ENCODE measurements at places on chromosomes 7 and 10.

GRCh38 chr7:44330331-44330730, 4.9 kb upstream of the CAMK2B start:
- no peak for DNase-seq

GRCh38 chr7:30201921-30202320, 67.1 kb downstream of the MTURN start:
- DNase-seq = no peak

GRCh38 chr10:78211561-78212051, 177.9 kb downstream of the RPS24 start:
- no peak for DNase-seq

- DNase-seq = no peak
Observed at GRCh38 chr7:77425101-77426051, 9.2 kb upstream of the GSAP start.

- no peak for DNase-seq
Observed at GRCh38 chr7:94698275-94698674, 42.3 kb upstream of the SGCE start.

DNA sequence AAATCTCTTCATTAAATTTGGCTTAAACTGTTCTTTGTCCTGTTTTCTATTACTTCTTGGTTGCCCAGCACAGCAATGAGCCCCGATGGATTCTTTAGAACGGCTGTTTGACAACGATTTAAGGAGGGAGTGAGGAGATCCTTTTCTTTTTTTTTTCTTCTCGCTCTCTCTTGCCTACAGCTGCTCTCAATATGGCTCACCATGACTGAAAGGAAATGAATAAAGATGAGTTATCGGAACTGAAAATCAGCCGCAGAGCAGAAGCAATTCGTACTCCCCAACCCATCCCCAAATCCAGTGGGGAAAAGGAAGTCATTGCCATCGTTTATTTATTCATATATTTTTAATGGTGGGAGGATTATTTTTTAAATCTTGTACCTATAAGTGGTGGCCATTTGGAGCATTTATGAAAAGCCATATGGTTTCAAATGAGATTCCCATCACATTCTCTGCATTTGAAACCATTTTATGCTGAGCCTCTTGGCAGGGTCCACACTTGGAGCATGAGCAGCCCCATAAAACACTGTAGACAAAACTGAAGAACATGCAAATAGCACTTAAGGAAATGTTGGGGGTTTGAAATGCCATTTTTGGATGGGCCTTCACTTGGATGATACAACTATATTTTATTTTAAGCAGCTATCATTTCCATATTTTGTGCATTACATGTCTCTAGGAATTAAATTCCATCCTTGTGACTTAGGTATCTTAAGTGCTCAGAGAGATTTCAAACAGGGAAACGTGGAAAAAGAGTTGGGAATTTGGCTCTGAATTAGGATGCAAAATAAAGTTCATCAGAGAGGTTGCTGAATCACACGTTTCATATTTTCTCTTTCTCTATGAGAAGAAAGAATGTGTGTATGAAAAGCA, 107.7 kb upstream of the FZD1 start:
- no peak for DNase-seq

GRCh38 chr10:43921881-43922280, 273.2 kb upstream of the ZNF32 start:
- DNase-seq = no peak

DNA sequence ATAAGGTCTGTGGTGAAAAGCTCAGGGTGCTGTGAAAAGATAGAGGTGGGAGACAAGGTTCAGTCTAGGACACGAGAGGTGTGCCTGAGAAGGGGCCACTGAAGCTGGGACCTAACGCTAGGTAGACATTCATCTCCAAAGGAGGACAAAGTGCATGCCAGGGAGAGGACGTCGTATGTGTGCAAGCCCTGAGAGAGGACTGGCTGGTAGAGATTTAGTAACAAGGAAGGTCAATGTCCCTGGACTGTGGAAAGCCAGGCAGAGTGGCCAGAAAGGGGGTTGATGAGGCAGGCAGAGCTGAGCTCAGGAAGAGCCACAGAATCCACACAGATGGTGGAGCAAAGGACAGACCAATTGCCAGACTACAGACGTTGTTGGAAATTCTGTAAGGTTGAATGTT, 817.6 kb downstream of the CCSER2 start:
- DNase-seq = no peak

GRCh38 chr7:7911369-7912123, 57.0 kb upstream of the GLCCI1 start:
- no peak for DNase-seq

DNA sequence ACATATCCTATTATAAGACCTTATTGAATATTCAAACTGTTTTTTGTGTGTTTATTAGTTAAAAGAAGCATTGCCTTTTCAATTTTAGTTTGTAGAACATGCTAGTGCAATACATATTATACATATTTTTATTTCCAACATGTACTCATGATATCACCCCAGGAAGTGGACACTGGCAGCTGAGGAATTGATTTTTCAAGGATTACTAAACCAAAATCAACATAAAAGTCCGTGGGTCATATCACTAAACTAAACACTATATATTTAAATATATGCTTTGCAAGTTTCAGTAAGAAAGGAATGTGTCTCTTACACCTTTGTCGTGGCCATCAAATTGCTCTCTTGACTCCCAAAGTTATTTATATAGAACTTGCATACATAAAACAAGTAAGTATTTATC, 185.2 kb downstream of the AGMO start:
- DNase-seq = no peak

GRCh38 chr10:126732868-126733267, 62.4 kb upstream of the C10orf90 start:
- no peak for DNase-seq

DNA sequence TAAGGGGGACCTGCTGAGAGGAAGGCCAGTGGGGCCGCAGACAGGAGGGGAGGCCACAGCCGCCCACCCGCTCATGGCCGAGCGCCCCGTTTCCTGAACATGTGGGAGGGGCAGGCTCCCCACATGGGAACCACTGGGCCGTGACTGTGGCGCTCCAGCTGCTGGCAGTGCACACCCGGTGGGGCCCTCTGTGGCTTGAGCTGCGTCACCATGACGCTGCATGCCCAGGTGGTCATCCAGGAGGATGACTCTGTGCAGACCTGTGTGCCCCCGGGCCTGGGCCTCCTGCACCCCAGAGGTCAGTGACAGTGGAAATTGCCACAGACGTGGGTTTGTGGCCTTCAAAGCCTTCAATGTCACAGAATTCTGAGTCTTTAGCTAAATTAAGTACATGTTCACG, 85.1 kb downstream of the MGMT start:
- DNase-seq = no peak

- no peak for DNase-seq
Observed at GRCh38 chr7:66119245-66119850, 4.7 kb downstream of the CRCP start.

GRCh38 chr7:27168265-27168947, 3.1 kb upstream of the HOXA9 start:
- no peak for DNase-seq

DNA sequence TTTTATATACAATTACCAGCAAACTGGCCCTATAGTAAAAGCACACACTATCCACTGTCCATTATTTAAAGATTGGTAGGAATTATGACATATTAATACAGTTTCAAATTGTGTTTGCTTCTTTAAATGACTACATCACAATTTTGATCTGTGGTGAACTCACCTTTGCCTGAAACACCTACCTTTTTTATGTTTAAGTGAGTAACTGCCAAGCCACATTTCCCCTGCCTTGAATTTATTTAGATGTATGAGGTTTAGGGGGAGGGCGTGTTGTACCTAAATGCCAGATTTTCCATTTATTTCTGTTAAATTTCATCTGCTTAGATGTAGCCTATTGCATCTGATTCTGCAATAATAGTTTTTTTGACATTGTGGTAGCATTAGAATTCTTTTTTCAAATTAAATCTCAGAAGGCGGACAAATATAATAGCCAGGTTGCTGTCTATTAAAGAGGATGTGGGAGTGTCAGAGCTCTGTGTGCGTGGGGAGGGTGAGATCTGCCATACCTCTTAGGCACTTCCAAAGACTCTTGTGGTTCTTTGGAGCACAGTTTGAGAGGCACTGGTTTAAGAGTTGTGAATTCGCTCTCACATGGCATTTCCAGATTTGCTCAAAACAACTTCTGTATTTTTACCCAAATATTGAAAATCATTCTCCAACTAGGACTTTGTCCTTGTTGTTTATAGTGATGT, 13.8 kb downstream of the PIK3CG start:
- DNase-seq = no peak

- DNase-seq = no peak
Observed at GRCh38 chr7:27148031-27148755, 619 bp upstream of the HOXA6 start.

- DNase-seq = no peak
Observed at GRCh38 chr7:157293413-157293788, 43.4 kb upstream of the DNAJB6 start.

DNA sequence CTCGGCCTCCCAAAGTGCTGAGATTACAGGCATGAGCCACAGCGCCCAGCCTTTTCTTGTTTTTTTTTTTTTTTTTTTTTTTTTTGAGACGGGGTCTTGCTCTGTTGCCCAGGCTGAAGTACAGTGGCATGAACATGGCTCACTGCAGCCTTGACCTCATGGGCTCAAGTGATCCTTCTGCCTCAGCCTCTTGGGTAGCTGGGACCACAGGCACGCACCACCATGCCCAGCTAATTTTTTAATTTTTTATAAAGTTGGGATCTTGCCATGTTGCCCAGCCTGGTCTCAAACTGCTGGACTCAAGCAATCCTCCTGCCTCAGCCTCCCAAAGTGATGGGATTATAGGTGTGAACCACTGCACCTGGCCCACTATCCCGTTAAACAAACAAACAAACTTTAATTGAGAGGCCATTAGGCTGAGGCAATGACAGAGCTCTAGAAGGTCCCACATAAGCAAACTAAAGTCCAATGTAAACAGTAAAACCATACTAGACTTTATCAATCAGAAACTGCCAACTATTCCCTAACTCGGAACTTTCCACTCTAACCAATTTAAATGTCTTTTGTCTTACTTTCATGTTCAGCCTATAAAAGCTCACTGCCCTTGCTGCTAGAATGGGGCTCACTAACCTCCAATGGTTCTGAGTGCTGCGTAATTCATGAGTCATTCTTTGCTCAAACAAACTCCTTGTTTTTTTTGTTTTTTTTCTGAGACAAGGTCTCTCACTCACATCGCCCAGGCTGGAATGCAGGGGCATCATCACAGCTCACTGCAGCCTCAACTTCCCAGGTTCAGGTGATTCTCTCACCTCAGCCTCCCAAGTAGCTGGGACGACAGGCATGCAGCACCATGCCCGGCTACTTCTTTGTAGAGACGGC, 1.9 kb downstream of the DHX32 start:
- DNase-seq = no peak

DNA sequence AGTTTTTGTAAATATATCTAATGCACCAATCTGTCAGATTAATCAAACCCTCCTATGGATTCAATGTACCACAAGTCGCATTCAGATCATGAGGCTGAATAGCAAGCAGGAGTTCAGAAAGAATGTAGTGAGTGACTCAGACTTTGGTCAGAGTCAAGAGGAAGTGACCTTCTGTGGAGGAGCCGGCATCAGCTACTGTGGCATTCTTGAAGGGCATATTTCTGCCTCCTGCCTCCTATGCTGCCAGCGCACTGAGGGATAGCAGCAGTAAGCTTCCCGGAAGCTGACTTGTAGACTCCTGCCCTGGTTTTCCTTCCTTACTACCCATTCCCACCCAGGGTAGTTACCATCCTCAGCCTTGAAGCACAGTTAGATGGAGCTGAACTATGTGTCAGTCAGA, 867.5 kb downstream of the NRG3 start:
- no peak for DNase-seq

- DNase-seq = no peak
Observed at GRCh38 chr10:91681361-91682276, 48.7 kb upstream of the PPP1R3C start.

DNA sequence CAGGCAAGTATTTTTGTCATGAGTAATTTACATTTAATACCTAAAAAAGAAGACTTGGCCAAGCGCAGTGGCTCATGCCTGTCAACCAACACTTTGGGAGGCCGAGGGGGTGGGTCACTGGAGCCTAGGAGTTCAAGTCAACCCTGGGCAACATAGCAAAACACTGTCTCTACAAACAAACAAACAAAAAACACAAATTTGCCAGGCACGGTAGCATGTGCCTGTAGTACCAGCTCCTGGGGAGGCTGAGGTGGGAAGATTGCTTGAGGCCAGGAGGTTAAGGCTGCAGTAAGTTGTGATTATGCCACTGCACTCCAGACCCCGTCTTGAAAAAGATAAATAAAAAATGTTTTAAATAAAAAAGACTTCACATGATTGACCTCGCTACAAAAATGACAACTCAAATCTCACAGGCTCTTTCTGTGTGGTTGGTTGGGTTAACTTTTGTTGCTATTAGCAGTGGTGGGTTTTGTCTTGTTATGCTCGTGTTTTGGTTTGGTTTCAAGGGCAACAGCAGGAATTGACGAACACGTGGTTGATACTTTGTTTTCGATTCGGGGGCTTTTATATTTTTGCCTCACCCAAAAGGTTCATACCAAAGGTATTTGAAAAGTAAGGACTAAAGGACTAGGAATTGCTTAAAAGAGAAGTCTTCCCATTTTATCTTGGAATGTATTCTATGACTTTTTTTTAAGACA, 227.2 kb upstream of the MKLN1 start:
- DNase-seq = no peak

- no peak for DNase-seq
Observed at GRCh38 chr10:100747456-100748230, 2.3 kb downstream of the PAX2 start.

- DNase-seq = no peak
Observed at GRCh38 chr7:12494687-12495024, 75.9 kb upstream of the SCIN start.

GRCh38 chr10:2619472-2619871, 447.9 kb upstream of the PFKP start:
- DNase-seq = no peak

- DNase-seq = no peak
Observed at GRCh38 chr10:69570050-69570816, 3.0 kb downstream of the NEUROG3 start.

GRCh38 chr10:11355592-11355991, 255.9 kb downstream of the USP6NL start:
- no peak for DNase-seq

DNA sequence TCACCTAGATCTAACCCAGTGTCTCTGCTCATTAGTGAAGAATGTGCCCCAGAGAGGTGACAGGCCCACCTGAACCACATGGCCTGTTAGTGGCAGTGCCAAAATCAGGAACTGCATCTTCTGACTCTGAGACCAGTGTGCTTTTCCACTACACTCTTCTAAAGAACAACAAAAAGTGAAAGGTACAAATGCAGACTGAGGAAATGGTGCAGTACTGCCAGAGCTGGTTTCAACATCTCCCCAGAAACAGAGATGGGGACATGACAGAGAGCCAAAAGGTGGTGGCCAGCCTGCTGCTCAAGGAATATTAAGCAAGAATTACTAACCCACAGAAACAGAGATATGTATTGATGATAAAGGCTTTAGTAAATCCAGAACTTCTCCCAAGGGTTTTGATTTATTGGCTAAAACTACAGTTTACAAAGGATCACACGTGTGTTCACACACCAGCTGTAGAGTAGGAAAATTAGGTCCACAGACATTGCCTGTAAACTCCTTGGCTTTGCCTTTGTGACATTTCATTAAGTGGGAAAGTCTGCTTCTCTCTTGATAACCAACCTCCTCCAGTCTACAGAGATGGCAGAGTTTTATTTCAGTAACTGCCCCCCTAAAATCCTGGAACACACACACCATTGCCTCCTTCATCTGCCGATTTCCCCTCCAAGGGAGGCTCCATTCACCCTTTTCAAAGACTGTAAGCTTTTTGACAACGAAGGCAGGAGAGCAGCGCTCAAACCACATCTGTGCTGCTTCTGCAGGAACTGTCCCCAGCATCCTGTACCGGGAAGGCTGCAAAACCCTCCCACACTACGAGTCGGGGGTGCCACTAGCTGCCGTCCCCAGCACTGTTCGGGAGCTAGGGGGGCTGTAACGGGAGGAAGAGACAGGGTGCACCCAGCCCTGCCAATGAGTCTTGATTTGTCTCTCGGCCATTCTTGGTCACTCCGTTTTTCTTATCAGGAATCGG, 29.8 kb downstream of the GSDME start:
- no peak for DNase-seq
